Activated CD8-positive, alpha-beta memory T cell treated with anti-CD3 and anti-CD28 coated beads, Interleukin-2, amount 10 ng/mL, durations not matched to agents 7 days and 5 days (primary cell): ENCODE measurements at places on chromosomes 5 and 9.

DNA sequence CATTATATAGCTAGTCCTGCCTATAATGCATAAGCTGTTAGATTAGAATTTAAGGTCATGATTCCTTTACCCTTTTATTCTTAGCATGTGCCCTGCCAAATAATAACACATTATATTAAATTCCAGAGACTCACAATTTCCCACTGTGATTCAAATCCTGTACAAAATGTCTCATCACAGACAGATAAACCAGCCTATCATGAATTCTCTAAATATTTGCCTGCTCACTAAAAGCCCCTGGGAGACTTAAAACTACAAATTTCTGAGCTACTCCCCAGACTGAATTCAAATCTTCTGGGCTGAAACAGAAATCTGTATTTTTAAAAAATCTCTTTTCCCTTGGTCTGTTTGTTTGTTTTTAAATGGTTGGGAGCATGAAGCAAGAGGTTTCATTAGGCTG, 32.7 kb downstream of the GAPT start:
- DNase-seq = no peak

DNA sequence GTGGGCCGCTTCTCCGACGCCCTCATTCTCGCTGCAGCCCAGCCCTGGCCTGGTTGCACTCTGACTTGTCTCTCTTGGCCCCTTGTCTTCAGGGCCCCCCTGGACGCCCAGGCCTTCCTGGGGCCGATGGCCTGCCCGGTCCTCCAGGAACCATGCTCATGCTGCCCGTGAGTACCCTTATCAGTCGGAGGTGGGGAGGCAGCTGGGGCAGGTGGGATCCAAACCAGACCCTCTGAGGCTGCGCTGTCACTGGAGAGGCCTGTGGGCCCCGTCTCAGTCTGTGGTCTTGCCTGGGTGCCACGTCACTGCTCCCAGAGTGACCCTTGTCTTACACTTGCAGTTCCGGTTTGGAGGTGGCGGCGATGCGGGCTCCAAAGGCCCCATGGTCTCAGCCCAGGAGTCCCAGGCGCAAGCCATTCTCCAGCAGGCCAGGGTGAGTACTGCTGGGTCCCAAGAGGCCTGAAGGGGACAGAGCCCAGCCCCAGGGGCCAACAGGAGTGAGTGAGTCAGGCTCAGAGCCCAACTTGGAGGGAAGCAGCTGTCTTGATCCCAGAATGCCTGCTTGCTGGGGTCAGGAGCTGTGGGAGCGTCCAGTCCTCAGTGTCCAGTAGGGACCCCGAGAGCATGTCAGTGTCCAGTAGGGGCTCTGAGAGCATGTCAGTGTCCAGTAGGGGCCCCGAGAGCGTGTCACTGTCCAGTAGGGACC, 109.0 kb downstream of the COL5A1 start:
- no peak for DNase-seq

GRCh38 chr5:77358255-77359205, 133.6 kb downstream of the WDR41 start:
- no peak for DNase-seq

- no peak for DNase-seq
These were observed 85.4 kb downstream of the ADAMTS2 start for GRCh38 chr5:179259731-179260323.

DNA sequence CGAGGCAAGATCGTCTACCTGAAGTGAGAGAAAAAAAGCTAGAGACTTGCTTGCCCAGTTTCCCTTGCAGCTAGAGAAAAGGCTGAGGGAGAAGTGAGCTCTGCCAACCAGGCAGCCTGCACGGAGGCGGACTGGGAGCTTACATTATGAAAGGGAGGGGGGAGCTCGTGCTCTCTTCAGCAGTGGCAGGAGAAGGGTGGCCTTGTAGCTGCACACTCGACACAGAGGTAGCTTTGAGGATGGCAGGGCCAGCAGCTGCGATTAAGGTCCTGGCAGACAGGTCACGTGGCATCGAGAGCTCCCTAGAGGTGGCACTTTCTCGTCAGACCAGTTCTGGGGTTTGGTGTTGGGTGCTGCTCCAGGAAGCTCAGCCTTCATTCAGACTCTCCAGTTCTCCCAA, 26.7 kb downstream of the APBA1 start:
- no peak for DNase-seq

GRCh38 chr9:68749579-68750159, 44.6 kb downstream of the PIP5K1B start:
- DNase-seq = no peak

GRCh38 chr5:179162351-179163235, 102.4 kb downstream of the ZNF354C start:
- DNase-seq = no peak

GRCh38 chr5:63456279-63456678, 506.0 kb downstream of the HTR1A start:
- DNase-seq = no peak

- no peak for DNase-seq
These were observed 41.7 kb upstream of the UBAC1 start for GRCh38 chr9:136002881-136003280.

DNA sequence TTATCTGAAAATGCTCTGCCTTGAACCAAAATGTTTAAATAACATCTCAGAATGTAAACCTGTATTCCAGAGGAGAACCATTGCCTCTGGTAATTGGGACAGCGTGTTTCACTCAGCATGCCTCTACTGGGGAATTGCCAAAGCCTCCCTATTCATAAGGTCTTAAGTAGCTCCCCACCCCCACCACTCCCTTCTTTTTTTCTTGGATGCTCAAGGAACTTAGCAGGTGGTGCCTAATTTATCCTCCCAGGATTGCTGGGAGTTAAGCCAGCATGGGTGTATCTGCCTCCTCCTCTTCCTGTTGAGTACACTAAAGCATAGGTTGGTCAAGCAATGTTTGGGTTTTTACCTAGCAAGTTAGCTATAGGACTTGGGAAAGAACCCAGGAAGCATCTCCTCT, 220.2 kb downstream of the DMAC1 start:
- DNase-seq = no peak

GRCh38 chr5:177362610-177363507, 5.1 kb downstream of the RGS14 start:
- DNase-seq = peak; percentile 68

GRCh38 chr9:92535940-92536850, at the start of gene ECM2:
TSS of gene ECM2 (minus strand) at chr9:92535990. CDS start at chr9:92522866, 13,124 bp downstream.
- DNase-seq = no peak

DNA sequence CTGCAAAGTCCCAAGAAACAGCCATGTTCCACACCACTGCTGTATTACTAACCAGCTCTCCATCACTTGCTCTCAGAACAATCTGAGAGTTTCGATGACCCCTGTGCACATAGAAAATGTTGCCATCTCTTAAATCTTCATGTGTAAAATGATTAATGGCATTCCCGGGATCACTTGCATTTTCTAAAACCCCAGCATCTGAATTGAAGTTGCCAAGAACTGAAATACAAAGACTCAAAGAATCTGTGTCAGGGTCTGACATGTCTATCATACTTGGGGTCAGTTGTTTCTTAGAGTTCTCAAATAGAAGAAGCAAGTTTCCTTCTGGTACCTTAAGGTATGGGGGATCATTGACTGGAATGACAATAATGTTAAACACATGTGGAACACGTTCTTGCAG, 115.1 kb downstream of the ESM1 start:
- no peak for DNase-seq

- DNase-seq = no peak
These were observed 10.9 kb upstream of the PCDHB1 start for GRCh38 chr5:141040093-141040770.

DNA sequence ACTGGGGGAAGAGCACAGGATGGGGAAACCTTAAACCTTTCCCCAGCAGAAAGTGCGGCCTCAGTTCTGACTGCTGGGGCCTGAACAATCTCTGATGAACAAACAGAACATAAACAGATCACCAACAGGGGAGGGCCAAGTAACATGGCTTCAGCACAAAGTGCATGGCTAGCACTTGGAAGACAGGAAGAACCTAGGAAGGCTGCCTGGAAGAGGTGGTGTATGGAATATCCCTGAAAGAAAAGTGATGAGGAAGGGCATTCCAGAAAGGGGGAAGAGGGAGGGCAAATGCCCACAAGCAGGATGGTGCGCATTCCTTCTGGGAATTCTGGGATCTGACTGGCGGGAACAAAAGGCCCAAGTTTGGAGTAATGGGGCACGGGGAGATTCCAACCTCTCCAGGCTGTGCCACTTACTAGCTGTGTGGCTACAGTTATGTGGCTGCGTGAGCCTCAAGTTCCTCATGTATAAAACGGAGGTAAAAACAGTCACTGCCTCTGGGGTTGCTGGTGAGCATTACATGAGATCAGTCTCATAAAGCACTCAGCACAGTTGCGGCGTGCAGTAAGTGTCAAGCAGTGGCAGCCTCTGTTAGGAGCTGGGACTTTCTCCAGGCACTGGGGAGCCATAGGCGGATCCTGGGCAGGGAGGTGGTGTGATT, 1.6 kb downstream of the PDGFRB start:
- peak; percentile 70 for DNase-seq

- DNase-seq = peak; percentile 41
These were observed 36.9 kb upstream of the ANGPTL2 start for GRCh38 chr9:127159325-127159801.

DNA sequence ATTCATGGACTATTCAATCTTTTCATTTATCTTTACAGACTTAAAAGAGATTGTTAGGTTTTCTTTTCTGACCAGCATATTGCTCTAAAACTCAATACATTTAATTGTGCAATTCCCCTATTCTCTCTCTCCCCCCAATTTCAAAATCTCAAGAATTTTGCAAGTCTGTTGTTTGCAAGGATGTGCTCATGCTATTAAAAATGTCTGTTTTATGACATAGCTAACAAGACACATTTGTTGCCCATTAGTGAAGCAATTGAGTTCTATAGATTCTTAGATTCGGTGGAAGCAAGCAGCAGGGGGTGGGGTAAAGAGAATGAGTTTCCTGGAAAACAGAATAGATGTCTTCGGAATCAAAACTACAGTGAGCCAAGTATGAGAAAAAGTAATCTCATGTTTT, 8.5 kb upstream of the CSNK1A1 start:
- no peak for DNase-seq

- no peak for DNase-seq
These were observed 36.7 kb downstream of the FBXW2 start for GRCh38 chr9:120756531-120756930.

DNA sequence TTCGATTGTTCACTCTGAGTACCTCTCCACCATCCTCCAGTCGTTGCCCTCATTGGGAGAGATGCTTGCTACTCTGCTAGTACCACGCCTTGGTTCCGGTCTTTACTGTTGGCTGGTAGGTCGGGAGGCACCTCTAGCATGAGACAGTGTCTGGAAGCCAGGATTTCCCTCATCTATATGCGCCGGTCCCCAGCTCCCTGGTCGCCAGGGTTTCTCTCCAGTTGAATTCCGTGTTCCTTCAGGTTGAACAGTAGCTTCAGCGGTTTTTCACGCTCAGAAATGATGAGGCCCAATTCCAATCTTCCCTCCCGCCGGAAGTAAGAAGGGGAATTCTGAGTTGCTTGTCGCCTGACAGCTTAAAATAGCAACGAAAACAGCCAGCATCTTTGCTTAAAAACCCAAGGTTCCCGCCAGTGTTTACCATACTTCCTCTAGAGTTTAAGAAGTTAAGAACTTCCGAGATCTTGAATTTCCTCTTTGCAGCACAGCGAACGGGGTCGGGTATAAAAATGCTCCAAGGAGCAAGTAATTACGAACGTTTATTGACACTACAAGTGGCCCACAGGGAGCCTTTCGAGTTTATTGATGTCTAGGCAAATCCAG, 1.3 kb upstream of the ST8SIA4 start:
- peak; percentile 85 for DNase-seq

- DNase-seq = no peak
These were observed 170.0 kb downstream of the MCTP1 start for GRCh38 chr5:95114902-95115301.

DNA sequence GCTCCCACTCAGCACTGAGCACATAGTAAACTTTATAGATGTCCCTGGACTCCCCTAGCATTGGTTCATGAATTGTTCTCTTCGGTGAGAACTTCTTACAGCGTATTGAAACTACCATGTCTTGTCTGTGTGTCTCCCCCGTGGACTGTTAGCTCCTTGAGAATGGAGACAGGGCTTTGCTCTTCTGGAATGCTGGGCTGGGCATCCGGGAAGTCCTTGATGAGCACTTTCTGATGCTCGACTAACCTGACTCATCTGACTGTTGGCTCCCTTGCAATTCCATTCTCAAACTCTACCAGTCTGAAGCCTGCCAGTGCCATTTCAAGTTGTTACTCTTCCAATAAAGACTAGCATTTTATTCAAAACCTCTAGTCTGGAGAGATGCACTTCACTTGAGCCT, 15.0 kb upstream of the PFDN1 start:
- no peak for DNase-seq

DNA sequence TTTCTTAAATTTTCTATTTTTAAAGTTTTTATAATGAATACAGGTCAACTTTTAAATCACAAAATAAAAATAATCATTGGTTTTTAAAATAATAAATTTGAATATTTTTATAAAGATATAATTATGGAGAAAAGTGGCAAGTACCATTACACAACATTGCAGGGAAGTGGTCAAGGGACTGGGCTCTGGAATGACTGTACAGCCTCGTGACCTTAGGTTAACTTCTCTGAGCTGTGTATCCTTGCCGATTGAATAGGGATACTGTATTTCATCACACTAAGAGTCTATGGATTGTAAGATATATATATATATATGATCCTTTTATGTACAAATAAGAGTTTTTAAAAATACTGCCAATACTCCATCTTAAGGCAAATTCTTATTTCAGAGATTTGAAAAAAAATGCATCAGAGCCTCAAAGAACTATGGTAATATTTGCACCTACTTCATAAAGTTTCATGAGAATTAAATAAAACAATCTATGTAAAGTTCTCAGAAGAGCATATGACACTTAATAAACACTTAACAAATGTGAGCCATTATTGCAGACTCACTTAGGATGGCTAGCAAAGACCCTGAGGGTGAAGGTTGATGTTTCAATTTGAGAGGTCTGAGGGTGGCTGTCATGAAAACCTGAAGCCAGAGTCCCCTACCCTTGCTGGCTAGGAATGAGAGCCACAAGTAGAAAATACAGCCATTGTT, 136.5 kb downstream of the CCDC192 start:
- DNase-seq = no peak

GRCh38 chr5:173094012-173094661, 38.0 kb downstream of the CREBRF start:
- DNase-seq = no peak

DNA sequence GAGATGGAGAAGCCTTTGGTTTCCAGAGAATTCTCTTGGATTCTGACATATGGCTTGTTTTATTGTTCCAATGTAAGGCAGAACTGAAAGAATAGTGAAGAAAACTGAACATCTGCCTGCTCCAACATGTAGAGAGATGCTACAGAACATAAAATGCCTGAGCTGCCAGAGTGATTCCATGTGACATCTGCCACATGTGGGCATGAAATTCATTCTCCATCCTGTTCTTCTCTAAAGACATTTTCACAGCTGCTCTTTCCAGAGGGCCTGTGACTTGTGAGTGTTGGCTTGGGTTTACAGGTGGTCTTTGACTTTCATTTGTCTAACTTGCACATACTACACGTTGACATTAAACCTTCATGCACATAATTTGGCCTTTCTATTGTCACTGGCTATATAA, 33.7 kb upstream of the TXN start:
- DNase-seq = no peak
